Endodermal cell (in vitro differentiated cells): ENCODE measurements at places on chromosomes 5 and 9. TPM values are rescaled to one million over a fixed set of nuclear protein-coding genes. Genes with fewer than 3 reads are reported as not detected.
A peak's percentile ranks its signal among the peaks of the same experiment; 100 is the strongest.

GRCh38 chr5:141514330-141515133 is 25.7 kb downstream of the PCDHGC5 start:
- peak; percentile 90 for DNase-seq

DNA sequence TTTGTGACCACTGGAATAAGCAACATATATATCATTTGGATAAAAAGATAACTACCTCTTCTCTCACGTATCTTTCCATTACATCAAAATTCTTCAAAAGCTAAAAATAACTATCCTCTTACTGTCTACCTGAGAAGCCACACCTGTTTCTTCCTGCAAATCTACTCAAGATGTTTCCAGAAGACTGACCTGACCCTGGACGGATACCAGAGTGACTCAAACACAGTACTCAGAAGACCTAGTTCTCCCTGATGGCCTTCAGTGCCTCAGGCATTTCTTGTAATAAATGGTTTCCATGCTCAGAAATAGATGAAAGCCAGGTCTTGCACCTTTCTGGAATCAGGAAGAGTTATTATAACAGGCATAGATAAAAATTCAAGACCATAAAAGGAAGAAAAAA is 245.9 kb upstream of the PIK3R1 start:
- no peak for DNase-seq

DNA sequence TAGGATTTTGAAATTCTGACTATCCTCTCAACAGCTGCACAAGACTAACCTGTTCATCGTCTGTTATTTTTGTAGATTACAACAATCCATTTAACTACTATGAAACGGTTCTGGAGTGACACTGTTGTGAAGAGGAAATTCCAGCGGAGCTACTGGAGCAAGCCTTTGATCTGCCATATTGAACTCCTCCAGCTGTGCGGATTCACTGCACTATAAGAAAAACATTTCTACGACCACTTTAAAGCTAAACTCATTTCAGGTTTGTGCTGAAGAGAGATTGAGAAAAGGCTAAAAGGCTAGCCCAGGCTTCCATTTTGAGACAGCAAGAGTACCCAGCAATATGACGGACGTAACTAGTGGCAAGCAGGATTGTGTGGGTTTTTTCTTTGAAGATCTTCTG is 104.9 kb upstream of the ANKH start:
- DNase-seq = no peak

ADRA1B gene
- 0.53 to 0.63 TPM (median 0.60 TPM) in 3 replicates for total RNA-seq

C9orf50 gene
- not detected in 3 replicates for total RNA-seq

DNA sequence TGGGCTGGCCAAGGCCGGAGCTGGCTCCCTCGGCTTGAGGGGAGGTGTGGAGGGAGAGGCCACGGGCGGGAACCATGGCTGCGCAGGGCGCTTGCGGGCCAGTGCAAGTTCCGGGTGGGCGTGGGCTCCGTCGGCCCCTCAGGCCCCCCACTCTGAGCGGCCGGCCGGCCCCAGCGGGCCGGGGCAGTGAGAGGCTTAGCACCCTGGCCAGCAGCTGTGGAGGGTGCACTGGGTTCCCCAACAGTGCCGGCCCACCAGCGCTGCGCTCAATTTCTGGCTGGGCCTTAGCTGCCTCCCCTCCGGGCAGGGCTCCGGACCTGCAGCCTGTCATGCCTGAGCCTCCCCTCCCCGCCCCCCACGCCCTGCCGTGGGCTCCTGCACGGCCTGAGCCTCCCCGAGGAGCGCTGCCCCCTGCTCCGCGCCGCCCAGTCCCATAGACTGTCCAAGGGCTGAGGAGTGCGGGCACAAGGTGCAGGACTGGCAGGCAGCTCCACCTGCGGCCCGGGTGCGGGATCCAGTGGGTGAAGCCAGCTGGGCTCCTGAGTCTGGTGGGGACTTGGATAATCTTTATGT is 184.2 kb downstream of the ATPSCKMT start:
- DNase-seq = peak; percentile 26

DNA sequence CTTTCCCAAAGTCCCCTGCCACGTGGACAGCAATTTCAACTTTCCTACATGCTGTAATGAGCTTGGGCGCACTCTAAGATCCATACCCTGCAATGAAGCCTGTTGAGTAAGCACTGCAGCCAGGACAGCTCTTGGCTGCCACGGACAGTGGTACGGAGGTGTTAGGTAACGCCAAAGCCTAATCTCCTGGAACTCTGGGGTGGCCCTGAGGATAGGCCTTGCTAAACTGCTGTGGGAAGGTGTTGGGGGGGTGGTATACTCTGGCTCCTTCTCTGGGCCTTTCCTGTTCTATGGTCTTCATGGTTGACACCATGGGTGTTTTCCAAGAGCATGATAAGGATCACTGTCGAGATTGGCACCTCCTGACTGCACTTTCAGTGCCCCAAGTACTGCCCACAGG is 66.4 kb upstream of the PITX1 start:
- no peak for DNase-seq

DNA sequence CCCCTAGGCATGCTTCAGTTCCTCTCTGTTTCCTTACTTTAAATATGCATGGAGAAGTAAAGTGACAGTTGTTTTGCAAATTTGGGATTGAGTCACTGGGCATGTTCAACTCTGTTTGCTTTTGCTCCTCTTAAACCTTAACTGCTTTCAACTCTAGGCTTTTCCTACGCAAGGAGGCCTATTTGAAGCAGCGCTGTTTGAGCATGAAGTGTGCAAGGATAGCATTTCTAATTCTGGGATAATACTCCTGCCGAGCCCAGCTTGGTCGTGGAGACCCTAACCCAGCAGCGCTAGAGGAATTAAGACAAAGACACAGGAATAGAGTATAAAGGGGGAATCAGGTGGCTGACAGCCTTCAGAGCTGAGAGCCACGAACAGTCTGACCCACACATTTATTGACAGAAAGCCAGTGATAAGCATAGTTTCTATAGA is 803.4 kb upstream of the CDH10 start:
- peak; percentile 72 for DNase-seq

DNA sequence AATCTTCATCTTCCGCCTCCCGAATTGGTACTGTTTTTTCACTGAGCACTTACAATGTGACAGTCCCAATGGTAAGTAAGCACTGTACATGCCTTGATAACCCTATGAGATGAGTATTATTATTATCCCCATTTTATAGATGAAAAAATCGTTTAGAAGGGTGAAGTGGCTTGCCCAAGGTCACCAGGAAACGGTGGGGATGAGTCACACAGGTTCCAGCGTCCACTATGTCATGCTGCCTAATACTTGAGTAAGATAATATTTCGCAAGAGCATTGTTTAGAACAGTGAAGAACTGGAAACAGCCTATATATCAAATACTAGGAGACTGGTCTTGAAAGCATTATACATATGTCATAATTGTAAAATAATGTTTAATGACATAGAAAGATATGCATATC is 12.9 kb downstream of the HAND1 start:
- DNase-seq = no peak

DNA sequence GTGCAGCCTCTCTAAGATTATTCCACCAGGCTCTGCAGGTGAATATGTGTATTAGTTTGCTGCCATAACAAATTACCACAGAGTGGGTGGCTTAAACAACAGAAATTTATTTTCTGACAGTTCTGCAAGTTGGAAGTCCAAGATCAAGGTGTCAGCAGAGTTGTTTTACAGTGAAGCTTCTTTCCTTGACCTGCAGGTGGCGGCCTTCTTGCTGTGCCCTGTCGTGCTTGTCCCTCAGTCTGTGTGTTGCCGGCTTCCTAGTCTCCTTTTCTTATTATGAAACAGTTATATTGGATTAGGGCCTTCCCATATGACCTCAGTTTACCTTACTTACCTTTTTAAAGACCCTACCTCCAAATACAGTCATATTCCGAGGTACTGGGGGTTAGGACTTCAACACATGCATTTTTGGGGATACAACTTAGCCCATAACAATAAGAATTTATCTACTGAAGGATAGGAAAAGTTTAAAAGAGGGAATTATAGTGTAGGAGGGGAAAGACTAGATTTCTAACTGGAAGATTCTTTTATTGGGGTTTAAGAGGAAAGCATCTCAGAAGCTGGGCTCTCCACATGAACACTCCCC is 97.4 kb downstream of the OSTF1 start:
- peak; percentile 84 for DNase-seq

GRCh38 chr9:88775037-88775471 is 216.2 kb upstream of the S1PR3 start:
- DNase-seq = no peak

HSD17B3 gene
- 0.40 and 0.41 TPM in 2 replicates for total RNA-seq

GRCh38 chr9:26157411-26157810 is 479.2 kb upstream of the TUSC1 start:
- DNase-seq = no peak

GRCh38 chr9:91803151-91803940 is 146.7 kb downstream of the ROR2 start:
- peak; percentile 14 for DNase-seq

- DNase-seq = no peak
These were observed 1312.0 kb upstream of the WWC1 start for GRCh38 chr5:166979307-166979895.

PCDHGA9 gene
- 3.8 and 7.3 TPM in 2 replicates for total RNA-seq

NTNG2 gene
- total RNA-seq = 0.36 to 1.3 TPM (median 1.3 TPM) in 3 replicates

GRCh38 chr5:90682278-90682677 is 123.7 kb downstream of the ADGRV1 start:
- no peak for DNase-seq

GRCh38 chr5:72085319-72085718 is 22.0 kb upstream of the MAP1B start:
- no peak for DNase-seq

GRCh38 chr5:87152886-87153285 is 114.8 kb upstream of the RASA1 start:
- no peak for DNase-seq
